ENCODE measurements at places on chromosomes 6 and 20.

GRCh38 chr20:3848565-3848964 is 1.9 kb downstream of the MAVS start:
- DNase-seq, result no peak

DNA sequence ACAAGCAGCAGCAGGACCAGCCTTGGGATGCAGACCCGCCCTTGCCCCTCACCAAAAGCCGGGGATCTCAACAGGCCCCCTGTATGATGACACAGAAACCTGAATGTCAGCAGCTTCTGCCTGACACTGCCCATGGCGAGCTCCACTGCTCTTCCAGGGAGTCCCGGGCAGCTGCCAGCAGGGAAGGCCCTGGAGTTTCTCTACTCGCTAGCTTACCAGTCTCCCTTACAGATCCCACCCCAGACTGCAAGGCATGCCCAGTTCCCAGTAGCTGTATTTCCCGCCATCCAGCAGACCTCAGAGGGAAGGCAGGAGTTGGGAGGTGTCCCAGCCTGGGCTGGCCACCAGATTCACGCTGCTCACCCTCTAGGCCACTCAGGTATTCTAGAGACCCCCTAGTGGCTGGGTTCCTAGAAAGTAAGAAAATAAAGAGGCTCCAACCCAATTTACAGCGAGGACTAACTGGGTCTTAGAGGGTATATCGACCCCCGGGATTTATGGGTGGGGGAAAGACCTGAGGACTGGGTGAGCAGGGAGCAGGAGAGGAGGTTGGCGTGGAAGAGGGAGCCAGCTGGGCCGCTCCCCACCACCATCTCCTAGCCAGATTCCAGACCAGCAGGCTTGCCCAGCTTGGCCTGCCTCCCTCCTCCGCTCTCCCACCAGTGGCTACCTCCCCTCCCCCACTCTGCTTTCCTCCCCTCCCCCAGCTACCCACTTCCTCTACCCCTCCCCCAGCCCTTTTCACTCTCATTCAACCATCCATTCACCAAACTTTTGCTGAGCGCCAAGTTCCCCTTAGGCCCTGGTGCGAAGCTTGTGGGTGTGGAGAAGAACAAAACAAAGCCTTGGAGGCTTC is 9.7 kb upstream of the HMGA1 start:
- no peak for DNase-seq

- DNase-seq, result no peak
Measured at GRCh38 chr20:60869087-60869486, 383.0 kb upstream of the CDH4 start.

DNA sequence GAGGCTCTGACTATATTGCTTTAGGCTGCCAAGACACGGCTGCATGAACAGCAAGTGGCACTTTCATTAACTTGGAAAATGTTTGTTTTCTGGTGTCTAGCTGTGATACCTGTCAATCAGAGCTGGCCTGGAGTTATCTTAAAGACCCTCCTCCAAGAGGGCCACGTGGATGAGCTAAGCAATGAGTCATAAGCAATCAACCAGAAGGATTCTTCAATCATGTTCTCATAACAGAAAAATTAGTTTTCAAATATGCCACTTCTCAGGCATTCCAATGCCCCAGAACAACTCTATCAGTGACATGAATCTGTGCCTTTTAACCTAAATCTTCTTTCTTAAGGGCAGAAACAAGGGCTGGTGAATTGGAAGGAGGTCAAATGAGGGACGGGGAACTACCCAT is 283.0 kb downstream of the HTR1B start:
- no peak for DNase-seq

DNA sequence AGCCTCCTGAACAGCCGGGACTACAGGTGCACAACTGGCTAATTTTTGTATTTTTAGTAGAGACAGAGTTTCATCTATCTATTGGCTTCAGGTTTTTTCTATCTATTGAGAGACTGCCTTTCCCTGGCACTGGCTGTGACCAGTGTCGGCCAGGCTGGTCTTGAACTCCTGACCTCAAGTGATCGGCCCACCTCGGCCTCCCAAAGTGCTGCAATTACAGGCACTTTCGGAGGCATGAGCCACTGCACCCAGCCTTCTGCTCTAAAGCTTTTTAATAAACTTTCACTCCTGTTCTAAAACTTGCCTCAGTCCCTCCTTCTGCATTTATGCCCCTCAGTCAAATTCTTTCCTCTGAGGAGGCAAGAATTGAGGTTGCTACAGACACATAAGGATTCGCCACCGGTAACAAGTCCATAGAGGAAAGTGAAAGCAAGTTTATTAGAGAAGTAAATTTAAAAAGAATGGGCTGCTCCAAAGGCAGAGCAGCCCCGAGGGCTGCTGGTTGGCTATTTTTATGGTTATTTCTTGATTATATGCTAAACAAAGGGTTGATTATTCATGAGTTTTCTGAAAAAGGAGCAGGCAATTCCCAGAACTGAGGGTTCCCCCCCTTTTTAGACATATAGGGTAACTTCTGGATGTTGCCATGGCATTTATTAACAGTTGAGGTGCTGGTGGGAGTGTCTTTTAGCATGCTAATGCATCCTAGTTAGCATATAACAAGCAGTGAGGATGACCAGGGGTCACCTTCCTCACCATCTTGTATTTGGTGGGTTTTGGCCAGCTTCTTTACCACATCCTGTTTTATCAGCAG is 44.8 kb upstream of the RNGTT start:
- DNase-seq, result no peak

GRCh38 chr6:106522562-106523250 is 106.6 kb downstream of the RTN4IP1 start:
- no peak for DNase-seq

DNA sequence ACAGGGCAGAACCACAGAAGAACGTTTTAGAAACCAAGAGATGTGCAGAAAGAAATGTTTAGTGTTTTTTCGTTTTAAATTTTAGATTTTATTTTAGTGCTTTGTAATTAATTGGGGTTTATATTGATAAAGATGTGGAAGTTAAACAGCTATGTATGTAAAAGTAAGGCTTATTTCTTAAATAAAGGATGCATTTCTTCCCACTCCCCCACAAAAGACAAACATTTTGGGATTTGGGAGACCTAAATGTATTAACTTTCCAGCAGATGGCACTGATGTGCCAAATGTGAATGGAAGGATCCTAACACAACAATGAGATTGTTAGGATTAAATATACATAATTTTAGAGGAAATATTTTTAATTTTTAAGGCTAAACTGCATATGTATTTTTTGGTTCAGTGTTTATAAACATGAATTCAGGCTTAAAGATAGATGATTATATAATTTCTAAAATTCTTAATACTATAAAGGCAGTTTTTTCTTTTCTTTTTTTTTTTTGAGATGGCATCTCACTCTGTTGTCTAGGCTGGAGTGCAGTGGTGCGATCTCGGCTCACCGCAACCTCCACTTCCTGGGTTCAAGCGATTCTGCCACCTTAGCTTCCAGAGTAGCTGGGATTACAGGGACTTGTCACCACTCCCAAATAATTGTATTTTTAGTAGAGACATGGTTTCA is 12.0 kb downstream of the PFDN4 start:
- no peak for DNase-seq

Data from HFF-Myc (cell line).